ENCODE measurements at places on chromosomes 3 and 15.

- no peak for DNase-seq
Observed at GRCh38 chr3:13210221-13210975, 137.2 kb upstream of the IQSEC1 start.

DNA sequence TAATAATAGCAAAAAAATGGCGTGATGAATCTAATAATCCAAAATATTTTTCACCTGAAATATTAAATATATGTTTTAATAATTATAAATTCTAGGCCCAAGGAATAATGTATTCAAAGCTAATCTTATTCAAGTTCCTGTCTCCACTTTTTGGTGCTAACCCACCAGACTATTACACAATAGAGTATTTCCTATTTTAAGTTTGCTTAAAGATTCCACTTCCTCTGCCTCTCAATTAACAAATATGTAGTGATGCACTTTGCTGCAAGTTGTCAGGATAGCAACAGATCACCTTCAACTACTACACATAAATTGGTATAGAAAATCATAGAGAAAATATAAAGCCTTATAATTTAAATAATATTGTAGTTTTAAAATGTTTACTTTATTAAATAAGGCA lies 467.5 kb downstream of the C3orf38 start:
- DNase-seq: no peak

- no peak for DNase-seq
Observed at GRCh38 chr15:78035321-78035751, 42.2 kb downstream of the TBC1D2B start.

- no peak for DNase-seq
Observed at GRCh38 chr3:46849045-46849631, 14.1 kb downstream of the MYL3 start.

- peak; percentile 84 for DNase-seq
Observed at GRCh38 chr3:97821774-97822358, at the start of gene CRYBG3. CRYBG3 (plus strand) TSS chr3:97822011; CDS start chr3:97822207, 196 bp downstream.

DNA sequence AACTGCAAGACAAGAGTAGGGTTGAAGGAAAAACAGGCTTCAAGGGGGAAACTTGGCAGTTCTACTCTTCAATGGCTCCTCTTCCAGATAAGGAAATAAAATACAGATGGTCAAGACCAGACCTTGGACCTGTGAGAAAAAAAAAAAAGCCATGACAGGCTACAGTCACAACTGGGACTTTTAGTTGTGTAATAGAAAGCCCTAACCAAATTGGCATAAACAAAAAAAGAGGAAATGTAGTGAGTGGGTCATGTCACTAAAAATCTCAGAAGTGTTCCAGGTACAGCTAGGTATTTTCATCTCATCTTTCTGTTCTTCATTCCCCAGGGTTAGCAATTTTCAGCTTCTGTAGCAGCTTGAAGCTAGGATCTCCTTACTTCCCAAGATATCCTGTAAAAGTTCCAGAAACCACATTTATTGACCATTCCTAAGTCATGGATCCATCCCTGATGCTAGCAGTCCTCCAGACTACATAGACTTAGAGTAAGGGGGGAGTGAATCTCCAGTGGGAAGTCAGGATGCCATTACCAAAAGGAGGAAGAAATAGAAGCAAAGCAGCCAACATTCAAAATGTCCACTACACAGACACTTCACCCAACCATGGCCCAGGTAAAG lies 61.0 kb upstream of the CSTA start:
- DNase-seq: no peak

DNA sequence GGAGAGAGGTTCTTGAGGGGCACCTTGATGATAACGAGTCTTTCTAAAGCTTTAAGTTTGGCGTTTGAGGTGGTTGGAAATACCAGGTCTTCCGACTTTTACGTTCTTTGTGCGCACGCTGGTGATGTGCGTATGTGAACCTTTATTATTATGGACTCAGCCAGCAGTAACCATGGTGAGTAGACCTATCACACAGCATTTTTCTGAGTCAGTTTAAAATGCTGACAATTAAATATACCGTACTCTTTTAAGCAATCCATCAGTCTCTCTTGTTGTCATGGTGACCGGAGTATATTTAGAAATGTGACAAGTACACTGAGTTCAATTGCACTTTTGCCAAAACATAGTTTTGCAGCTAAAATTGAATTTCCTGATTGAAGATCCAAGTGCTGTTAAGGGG lies 172.2 kb downstream of the LPP start:
- no peak for DNase-seq

- DNase-seq: no peak
Observed at GRCh38 chr15:77537006-77537405, 95.7 kb downstream of the LINGO1 start.

DNA sequence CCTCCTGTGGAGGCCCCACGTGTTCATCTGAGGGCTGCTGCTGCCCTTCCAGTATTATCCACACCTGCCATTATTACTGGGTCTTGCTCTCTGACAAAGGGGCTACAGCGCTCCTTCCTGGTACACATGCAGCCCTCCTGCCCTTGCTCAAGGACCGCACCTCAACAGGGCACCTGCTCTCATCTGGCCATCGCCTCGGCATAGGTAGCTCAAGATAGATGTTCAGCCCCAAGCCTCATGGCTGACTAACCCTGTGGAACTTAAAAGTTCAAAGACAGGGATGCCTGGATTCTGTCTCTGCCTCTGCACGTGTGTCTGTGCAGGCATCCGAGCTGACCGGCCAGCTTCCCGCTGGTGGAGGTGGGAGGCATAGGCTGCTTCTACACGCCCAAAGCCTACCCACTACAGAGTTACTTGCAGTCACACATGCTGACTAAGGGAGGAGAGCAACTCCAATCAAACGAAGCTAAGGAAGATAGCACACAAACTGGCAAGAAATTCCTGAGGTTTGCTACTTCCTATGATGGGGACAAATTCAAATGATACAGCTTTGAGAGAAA lies 152.5 kb upstream of the ATP10A start:
- DNase-seq: no peak

GRCh38 chr3:170865209-170866094 lies 4.5 kb downstream of the RPL22L1 start:
- DNase-seq: no peak

DNA sequence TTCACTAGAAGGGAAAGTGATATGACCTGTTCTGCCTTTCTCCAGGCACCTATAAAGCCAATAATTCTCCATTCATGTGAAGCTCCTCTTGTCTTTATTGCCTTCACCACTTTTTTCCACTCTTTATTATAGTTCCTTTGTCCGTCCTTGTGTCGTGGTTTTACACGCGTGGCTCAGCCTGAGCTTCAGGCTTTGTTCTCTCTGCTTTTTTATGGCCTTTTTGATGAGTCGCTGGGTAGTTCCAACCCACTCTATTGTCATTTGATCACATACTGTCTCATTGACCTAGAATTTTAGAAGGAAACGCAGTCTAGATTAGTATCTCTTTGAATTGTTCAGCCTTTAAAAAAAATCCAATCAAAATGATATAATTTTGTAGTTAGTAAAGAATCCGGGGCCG lies 403.2 kb downstream of the PTPRG start:
- no peak for DNase-seq

DNA sequence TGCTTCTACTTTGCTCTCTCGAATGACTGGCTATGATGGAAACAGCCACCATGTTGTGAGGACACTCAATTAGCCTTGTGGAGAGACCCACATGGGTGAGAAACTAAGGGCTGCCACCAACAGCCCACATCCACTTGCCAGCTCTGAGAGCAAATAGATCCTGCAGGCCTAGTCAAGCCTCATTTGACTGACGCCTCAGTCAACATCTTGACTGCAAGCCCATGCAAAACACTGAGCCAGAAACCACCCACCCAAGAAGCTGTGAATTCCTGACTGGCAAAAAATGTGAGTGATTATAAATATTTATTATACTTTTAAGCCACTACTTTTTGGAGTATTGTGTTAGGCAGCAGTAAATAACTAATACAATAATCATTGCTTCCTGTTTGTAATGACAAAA lies 58.4 kb downstream of the NOX5 start:
- no peak for DNase-seq

DNA sequence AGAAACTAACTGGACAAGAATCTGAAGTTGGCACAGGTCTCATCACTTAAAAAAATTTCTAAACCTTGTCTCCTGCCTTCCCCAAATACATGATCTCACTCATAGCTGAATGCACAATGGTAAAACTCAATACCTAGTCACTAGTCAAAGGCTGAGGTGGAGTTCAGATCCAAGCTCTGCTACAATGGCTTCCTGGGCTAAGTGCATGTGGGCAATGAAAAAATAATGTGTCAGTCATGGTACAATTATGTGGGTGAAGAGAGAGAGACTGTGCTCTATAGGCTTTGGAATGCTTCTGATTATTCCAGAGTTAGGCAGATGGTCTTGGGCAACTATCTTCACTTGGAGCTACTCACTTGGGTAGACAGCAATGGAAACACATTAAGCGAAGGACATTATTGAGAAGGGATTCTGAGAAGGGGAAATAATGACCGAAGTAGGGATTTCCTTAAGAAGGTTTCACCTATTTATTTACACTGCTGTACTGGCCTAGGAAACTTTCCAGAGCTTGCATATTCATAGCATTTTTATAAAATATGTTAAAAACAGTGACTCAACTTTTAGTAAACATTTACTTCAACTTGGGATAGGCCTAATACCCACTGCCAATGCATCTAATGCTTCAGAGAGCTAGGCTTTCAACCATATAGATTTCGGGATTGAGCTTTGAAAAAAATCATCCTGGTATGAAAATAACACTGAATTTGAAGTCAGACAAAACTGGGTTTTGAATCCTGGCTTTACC lies 58.7 kb upstream of the PLXND1 start:
- no peak for DNase-seq

- DNase-seq: no peak
Observed at GRCh38 chr3:41050144-41050543, 149.2 kb upstream of the CTNNB1 start.

DNA sequence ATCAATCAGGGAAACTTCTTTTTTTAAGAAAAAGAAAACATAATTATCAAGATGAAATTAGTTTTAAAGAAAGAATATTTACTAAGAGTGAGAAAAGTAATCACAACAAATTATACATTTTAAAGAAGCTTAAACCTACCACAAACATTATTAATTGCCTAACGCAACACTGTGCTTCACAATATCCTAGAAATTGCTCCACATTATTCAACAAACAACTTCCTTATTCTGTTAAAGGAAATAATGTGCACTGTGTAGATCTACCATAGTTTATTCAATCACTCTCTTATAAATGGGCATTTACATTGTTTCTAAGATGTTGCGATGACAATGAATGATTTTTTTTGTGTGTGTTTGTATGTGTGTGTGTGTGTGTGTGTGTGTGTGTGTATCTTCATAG lies 525.9 kb upstream of the KCNMB2 start:
- DNase-seq: no peak

DNA sequence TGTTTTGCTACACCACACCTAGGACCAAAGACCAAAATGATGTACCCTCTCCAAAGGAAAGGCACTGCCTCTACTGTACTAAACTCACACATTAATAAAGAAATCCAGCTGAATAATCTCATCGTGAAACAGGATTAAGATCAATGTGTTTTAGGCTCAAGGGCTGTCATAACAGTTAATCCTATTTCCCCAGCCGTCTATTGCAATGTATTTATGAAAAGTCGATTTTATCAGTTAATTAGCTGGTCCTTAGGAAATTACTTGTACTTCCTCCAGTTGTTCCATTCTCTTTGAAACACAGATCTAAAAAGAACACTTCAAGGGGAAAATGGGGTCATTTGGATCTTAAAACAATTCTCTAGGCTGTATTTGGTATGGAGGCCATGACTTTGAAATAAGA lies 8.5 kb downstream of the ETV5 start:
- no peak for DNase-seq

DNA sequence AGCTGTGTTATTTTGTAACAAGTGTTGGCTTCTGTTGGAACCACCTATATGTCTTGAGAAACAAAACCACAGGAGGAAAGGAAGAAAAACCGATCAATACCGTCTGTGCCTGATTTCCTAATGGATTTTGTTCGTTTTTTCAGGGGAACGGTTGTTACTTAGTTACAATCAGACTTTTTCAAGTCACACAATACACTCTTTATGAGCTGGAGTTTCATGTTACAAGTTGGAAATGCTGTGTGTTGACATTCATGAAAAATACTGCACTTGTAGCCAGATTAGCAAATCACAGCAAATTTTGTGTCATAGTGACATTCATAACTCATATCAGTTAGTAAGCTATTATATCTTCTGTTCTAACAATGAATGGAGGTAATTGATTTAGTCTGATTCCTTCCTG lies 78.9 kb downstream of the SLTM start:
- no peak for DNase-seq

- DNase-seq: no peak
Observed at GRCh38 chr3:105365081-105365390, 1.7 kb upstream of the ALCAM start.

DNA sequence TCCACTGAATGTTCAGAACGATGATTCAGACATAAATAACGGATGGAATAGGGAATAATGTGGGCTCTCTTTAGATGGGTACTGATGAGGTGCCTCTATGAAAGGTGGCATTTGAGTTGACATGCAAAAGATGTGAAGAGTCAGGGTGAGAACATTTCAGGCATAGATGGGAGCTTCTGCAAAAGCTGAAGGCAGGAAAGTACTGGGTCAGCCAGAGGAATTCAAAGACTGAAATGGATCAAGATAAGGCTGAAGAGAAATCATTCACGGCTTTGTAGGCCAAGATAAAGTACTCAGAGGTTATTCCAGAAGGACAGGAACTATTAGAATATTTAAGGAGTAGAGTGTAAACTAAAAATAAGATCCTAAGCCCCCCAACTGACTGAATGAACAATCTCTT lies 189.6 kb upstream of the MCTP2 start:
- DNase-seq: no peak

GRCh38 chr15:56490461-56490860 lies 25.5 kb upstream of the MNS1 start:
- no peak for DNase-seq

DNA sequence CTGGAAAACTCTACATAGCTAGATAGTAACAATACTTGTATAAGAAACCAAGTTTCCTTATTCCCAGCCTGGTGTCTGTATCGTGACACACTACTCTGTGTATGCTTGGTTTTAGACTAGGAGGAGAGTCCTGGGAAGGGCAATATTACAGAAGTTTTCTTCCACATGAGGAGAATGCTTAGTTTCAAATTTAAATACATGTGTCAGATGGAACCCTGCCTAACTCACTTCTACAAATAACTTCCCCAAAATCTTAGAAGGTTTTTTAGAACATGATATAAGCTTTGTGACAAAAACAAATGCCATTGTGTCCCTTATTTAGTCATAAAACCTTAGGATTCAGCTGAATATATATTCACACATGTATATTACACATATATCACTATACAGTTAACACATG lies 7.2 kb upstream of the IL20RB start:
- peak; percentile 4 for DNase-seq

- no peak for DNase-seq
Observed at GRCh38 chr3:102394517-102394916, 40.3 kb upstream of the ZPLD1 start.

- DNase-seq: no peak
Observed at GRCh38 chr3:152860736-152861135, 25.8 kb downstream of the P2RY1 start.

- peak; percentile 28 for DNase-seq
Observed at GRCh38 chr15:80970018-80970657, 19.5 kb downstream of the MESD start.

DNA sequence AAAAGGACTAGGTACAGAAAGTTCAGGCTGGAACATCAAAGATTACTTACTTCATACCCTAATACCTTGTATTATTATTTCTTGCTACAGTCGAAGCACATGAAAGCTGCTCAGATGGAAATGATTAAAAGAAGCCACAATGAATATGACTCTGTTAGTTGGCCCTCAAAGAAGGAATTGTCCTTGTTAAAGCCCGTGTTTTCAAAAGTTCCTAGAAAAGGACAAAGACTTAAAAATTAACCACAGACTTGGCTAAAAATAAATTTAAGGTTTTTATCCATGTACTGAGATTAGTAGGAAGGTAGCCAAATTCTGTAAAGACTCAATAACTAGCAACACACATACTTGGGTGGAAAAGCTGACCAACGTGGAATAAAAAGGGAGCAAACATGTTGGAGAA lies 251.0 kb upstream of the RARB start:
- no peak for DNase-seq
